ENCODE measurements at places on chromosomes 3 and 15.

DNA sequence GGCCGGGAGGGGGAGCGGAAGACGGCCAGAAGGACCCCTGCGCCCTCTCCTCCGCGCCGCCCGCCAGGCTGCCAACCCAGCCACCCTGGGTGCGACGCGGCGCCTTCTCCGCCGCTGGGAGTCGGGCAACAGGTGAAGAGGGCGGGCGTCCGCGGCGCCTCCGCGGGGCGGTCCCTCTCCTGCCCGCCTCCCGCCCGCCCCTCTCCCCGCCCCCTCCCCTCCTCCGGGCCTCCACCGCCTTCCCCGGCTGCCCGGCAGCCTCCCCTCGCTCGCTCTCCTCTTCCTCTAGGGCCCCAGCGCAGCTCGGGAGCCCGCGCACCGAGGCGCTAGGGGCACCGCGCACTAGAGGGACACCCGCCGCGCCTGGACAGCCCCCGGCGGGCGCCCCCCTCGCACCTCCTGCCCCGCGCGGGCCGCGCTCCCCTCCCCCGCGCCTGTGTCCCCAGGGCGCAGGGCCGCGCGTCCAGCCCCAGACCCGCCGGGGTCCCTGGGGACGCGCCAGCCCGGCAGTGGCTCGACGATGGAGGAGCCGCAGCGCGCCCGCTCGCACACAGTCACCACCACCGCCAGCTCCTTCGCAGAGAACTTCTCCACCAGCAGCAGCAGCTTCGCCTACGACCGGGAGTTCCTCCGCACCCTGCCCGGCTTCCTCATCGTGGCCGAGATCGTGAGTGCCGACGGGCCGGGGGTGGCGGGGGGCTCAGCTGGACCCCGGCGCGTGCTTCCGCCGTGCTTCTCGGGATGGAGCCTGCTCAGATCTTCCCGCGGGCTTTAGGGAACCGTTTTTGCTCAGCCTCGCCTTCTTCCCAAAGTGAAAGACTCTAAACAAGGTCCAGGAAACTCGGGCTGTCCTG, at the start of gene CMTM8:
Gene CMTM8 (plus strand): TSS at position 228 of the 854 bp plus-strand sequence. CDS start 293 bp downstream, at position 521.
- peak; percentile 48 for DNase-seq

DNA sequence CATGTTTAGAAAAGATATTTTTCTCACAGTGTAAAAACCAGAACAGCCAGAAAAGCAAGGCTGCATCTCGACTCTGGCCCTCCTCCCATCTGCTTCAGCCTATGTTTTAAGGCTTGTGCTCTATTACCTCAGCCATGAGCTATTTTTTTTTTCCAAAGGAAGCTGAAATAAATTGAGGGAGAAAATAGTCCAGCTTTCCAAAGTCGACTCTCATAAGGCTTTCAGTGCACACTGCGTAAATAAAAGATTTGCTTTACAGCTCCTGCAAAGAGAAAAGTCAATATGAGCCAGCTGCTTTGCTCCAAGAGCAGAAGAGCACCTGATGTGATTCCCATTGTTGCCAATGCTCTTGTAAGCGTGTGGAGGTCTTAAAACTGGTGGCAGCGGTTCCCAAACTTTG, 26.7 kb downstream of the SCG3 start:
- DNase-seq = peak; percentile 81

GRCh38 chr3:54433846-54434245, 311.5 kb downstream of the CACNA2D3 start:
- no peak for DNase-seq

GRCh38 chr15:63263519-63263918, 13.9 kb upstream of the APH1B start:
- DNase-seq = no peak

DNA sequence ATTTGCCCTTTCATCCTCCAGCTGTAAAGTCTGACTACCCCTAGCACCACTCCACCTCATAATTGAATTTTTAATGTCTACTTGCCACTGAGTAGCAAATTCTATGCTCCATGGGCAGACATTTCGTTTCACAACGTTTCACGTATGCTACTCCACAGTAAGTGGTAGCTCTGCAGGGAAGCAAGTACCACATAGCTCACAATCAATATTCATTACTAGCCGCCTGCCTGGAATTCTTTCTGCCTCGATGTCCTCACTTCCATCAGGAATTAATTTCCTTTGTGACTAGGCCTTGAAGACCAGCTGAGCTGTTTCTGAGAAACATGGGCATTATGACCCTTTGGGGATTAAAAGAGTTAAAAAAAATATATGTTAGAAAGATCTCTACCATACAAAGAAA, 15.3 kb downstream of the NPTN start:
- DNase-seq = no peak

GRCh38 chr15:61441891-61442290, 212.8 kb upstream of the RORA start:
- no peak for DNase-seq

DNA sequence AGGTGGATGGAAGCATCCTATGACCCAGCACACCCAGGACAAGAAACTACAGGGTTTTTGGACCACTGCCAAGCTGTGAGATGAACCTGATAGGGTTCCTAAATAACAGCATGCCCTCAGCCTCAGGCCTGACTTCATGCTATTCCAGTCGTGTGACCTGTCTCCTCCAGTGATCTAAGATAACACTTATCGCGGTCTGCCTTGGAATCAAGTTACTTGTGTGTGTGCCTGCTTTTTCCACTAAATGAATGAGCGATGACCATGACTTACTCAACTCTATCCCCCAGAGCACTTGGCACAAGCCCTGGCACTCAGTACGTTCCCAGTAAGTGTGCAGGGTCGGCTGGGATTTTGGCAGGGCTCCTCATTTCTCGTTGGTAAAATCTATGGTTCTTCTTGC, 172.7 kb upstream of the TP63 start:
- no peak for DNase-seq

DNA sequence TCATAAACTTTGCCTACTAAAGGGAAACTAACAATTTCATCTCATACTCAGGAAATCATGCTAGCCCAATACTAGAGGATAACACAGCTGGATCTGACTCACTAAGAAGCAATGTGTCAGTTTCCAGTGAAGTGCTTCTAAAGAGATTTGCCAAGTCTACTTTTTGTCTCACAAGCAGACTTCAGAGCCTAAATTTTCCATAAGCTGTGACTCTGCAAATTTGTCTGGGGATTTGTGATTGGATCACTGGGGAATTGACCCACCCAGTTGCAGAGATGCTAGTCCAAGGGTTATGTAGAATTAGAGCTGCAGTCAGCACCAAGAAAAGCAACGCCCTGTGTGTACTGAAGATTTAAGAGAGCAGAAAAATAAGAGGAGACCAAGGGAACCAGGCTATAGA, 647.1 kb downstream of the NTRK3 start:
- DNase-seq = no peak

DNA sequence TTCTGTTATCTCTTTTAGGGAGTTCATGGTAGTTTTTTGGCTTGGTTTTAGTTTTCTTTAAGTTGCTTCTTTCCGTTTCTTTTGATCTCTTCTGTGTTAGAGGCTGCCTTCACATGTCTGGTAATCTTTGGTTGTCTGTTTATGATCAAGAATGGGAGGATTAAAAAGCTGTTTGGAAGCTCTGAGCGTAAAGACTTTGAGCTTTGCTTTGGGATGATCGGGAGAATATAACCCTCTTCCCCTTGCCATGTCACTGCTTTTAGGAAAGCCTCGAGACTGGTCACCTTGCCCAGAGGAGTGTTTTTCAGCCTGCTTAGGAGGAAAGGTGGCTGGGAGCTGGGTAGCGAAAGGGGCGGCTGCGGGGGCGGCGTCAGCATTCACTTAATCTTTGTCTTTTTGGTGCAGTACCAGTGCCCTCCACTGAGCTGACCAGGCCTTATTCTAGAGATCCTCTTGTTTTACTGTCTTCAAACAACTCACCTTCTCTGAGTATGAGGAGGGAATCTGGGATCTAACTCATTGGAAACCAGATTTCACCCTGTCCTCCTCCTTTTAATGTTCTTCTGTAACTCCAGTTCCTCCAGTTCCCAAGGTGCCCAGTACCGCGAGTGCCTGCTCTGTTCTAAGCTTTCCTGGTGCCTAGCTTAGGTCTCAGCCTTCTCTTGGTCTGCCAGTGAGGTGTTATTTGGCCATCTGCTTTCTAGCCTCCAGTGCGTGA, 15.5 kb downstream of the TATDN2 start:
- DNase-seq = no peak

DNA sequence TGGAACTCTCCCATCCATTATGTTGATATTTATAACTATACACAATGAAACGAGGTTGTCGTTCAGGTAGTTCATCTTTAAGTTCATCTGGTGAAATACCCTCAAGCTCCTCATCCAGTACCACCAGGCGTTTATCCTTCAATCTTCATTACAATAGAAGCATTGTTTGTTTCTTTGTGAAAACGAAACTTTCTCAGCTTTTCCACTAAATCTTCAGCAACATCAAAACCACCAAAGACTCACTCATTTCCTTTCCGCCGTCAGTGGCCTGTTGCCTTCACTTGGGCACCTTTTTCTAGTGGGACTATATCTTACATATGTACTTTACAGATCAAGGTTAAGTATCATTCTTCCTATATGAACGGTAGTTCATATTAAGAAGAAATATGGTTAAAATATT, 44.1 kb upstream of the TFG start:
- DNase-seq = no peak

GRCh38 chr3:175969456-175969855, 1110.3 kb downstream of the NAALADL2 start:
- DNase-seq = no peak

GRCh38 chr3:69095636-69096035, 10.9 kb downstream of the ARL6IP5 start:
- no peak for DNase-seq

DNA sequence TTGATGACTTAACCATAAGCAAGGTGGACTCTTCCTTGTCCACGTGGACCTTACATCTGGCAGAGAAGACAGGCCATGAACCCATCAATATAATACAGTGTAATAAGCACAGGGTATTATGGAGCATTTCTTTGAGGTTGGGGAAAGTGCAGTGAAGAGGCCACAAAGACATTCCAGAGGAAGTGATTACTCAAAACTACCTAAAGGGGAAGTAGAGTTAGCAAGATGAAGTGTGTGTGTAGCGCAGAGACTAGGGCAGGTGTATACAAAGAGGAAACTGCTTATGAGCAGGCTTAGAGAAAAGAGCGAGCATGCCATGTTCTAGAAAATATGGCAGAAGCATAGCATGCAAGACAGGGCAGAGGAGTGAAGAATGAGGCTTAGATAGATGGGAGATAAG, 17.9 kb downstream of the CP start:
- DNase-seq = no peak

DNA sequence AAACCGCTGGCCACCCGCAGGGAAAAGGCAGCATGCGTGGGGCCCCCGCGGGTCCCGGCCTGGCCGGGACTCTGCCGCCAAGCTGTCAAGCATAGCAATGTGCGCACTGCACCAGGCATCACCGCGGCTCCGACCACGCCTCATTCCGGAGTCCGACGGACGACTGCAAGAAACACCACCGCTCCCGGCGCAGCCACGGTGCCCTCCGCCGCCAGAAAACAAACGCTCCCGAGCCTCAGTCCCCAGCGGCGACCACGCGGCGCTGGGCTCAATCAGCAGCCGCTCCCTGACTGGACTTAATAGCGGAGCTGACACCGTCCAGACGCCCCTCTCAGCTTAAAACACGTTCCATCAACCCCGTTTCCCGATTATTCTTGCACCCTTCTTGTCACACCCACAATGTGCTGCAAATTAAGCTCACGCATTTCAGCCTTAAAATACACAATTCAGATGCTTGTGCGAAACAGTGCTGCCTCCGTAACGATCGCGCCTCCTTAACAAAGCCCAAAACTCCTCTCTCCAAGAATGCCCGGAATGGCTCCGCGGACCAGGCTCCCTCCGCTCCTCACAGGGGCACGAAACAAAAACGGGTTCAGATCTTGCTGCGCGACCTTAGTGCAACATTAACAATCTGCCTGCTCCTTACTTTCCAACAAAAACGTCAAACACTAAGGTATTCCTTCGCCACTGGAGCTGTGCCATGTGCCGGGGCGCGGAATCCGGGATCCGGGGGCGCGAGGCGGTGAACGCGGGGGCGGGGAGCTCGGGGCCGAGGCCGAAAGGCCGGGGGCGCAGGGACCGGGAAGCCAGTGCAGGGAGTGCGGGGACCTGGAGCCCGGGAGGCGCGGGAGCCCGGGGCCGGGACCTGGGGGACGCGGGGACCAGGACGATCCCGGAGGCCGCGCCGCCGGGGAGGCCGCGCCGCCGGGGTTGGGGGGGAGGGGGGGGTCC, 655 bp downstream of the CYFIP1 start:
- peak; percentile 4 for DNase-seq

- no peak for DNase-seq
Measured at GRCh38 chr3:58104712-58105111, 96.5 kb downstream of the FLNB start.

- DNase-seq = no peak
Measured at GRCh38 chr3:66898155-66898554, 100.0 kb upstream of the KBTBD8 start.

GRCh38 chr3:52912885-52913731, 15.8 kb upstream of the STIMATE start:
- no peak for DNase-seq
